ENCODE measurements at places on chromosomes 4 and X. TPM values are rescaled to one million over a fixed set of nuclear protein-coding genes. Genes with fewer than 3 reads are reported as not detected.

RIPPLY1 gene
- 0.08 TPM for polyA plus RNA-seq

SPOCK3 gene
- not detected for polyA plus RNA-seq

PSAPL1 gene
- polyA plus RNA-seq = 0.02 TPM

ACOT9 gene
- polyA plus RNA-seq = 23.7 TPM

DNA sequence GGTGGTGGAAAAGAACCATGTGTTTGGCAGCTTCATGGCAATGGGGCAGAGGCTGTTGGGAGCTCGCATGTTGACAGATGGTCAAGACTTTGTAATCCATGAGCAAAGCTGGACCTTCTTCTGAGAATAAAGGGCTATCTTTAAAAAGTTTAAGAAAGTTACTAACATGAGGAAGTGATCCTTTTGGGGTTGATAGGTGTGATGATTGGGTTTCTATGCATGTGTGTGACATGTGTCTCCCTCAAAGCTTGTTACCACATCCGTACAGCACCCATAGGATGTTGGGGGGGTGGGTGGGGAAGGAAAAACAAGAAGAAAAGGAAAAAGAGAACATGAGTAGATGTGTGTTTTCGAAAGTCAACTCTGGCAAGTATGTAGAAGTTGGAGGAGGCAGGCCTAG is 123.0 kb upstream of the TLR3 start:
- H3K4me3 ChIP-seq = no peak overlapping the region
- H3K27me3 ChIP-seq = no peaks in the 10 kb centered on the region
- no peaks in the 10 kb centered on the region for H3K4me1 ChIP-seq

- no peaks in the 10 kb centered on the region for H3K36me3 ChIP-seq
- H3K27me3 ChIP-seq = no peaks in the 10 kb centered on the region
- no peak for DNase-seq
- peaks cover 6% of the 10 kb centered on the region for H3K4me1 ChIP-seq
Observed at GRCh38 chr4:114782415-114783214, 184.0 kb downstream of the UGT8 start.

GRCh38 chr4:10504570-10505179 is 47.4 kb upstream of the ZNF518B start:
- H3K4me1 ChIP-seq = no peaks in the 10 kb centered on the region
- H3K27ac ChIP-seq = no peak overlapping the region
- H3K4me3 ChIP-seq = no peak overlapping the region
- H3K36me3 ChIP-seq = no peaks in the 10 kb centered on the region
- DNase-seq = no peak

- H3K4me3 ChIP-seq = no peak overlapping the region
- H3K36me3 ChIP-seq = no peaks in the 10 kb centered on the region
- H3K27ac ChIP-seq = no peak overlapping the region
- peaks cover 9% of the 10 kb centered on the region for H3K4me1 ChIP-seq
- no peak for DNase-seq
Observed at GRCh38 chr4:146495269-146495668, 26.5 kb downstream of the SLC10A7 start.

DNA sequence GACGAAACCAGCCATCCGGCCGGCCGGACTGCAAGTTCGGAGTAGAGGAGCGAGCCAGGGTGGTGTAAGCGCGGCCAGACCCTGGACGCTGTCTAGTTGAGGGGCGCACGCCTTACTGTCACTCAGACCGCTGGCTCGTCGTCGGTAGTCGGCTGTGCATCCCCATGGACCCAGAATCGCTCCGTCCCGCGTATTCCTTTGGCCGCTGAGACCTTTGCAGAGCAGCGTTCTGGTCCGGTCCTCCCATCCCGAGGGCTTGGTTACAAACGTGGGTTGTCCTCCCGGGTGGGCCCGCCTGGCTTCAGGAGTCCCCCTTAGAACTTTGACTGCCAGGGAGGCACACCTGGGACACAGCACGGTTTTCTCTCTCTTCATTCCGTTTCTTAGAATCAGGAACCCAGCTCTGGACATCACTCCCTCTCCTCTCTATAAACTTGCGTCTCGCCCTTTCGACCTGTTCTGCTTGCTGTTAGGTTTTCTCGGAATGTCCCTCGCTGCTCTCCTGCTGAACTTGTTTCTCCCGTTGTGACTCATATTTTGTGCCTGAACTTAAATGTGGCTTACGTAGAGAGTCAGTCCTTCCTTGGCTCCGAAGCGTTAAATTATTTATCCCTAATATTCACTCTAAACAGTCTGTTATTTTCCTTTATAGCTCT is 672 bp downstream of the PGM2 start:
- no peak for DNase-seq
- peak overlapping the region; percentile 67 for H3K4me3 ChIP-seq
- peaks cover 14% of the 10 kb centered on the region for H3K4me1 ChIP-seq
- no peaks in the 10 kb centered on the region for H3K27me3 ChIP-seq

GRCh38 chr4:57055886-57056285 is 54.3 kb downstream of the IGFBP7 start:
- H3K36me3 ChIP-seq = no peaks in the 10 kb centered on the region
- 0 out of 2 replicates have a peak overlapping the region, but pooled peaks have one; percentile 0 for H3K27ac ChIP-seq
- H3K4me3 ChIP-seq = no peak overlapping the region
- DNase-seq = peak; percentile 64
- peaks cover 12% of the 10 kb centered on the region for H3K4me1 ChIP-seq

DNA sequence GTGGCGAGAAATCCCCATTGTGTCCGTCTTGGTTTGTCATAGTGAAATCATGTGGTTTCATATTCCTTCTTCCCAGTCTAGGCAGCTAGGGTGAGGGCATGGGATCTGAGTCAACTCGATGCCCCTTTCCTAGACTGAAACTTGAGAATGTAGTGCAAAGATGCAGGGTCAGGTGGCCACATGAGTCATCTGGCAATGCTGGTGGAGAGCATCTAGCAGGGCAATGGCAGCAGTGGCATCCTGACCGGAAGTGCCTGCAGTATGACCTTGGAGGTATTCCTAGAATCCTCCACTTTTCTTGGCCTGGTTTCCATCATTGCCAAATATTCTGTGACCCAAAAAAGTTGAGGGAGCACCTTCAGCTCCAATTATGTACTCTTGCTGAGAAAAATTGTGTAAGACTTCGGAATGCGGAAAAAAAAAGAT is 39.1 kb upstream of the TMEM184C start:
- H3K4me1 ChIP-seq = no peaks in the 10 kb centered on the region
- DNase-seq = peak; percentile 11
- no peaks in the 10 kb centered on the region for H3K36me3 ChIP-seq
- peak overlapping the region; percentile 85 for H3K27ac ChIP-seq

- H3K36me3 ChIP-seq = no peaks in the 10 kb centered on the region
- no peak for DNase-seq
- H3K4me1 ChIP-seq = no peaks in the 10 kb centered on the region
- no peak overlapping the region for H3K27ac ChIP-seq
- H3K27me3 ChIP-seq = no peaks in the 10 kb centered on the region
- no peak overlapping the region for H3K4me3 ChIP-seq
Observed at GRCh38 chrX:132786217-132786616, 172.2 kb downstream of the HS6ST2 start.

DNA sequence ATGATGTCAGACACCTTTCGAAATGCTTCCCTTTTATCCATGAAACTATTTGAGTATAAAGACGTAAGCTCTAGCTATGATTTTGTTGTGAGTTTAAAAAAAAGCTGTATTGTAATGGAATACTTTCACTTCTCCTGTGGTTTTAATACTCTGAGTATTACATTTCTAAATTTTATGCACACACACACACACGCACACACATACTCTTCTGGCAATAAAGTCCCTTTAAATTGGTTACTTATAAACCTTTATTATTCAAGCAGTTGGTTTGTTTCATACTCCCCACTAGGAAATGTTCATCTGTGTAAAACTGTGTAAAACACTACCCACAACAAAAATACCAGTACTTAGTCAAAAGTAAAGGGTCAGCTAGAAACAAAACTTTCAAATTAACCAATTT is 18.2 kb downstream of the VAMP7 start:
- H3K27me3 ChIP-seq = no peaks in the 10 kb centered on the region
- H3K4me1 ChIP-seq = no peaks in the 10 kb centered on the region
- no peak for DNase-seq
- H3K36me3 ChIP-seq = peaks cover 64% of the 10 kb centered on the region
- no peak overlapping the region for H3K4me3 ChIP-seq
- no peak overlapping the region for H3K27ac ChIP-seq

DNA sequence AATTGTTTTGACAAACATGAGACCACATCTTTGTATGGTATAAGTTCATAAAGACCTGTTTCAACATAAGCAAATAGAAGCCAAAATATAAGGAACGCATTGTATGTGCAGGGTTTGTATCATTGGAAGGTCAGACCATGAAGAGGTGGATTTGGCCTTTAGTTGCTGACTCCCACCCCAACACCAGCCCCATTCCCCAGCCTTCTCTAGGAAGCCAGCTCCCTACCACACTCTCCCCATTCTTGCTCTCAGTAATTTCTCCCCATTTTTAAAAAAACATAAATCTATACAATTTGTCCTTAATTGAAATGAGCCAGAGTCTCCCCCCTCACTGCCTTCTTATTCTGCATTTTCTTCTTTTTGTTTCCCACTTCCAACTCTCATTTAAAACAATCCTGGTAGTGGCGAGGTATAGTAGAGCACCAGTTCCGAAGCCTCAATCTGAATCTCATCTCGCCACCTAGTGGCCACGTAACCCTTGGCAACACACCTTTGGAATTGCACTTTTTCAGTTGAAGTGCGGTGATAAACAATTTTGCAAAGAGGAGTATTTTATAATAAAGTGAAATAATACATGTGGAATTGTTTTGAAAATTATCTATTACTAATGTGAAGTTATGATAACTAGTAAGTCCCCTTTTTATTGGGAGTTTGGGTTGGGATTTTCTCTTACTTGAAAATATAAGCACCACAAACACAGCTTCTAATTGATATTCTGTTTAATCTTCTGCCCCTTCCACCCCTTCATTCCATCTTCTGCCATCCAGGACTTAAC is 126.6 kb downstream of the ASB9 start:
- H3K27me3 ChIP-seq = 0 out of 2 replicates have a peak, but pooled peaks cover 6% of the 10 kb centered on the region
- no peak overlapping the region for H3K27ac ChIP-seq
- no peak overlapping the region for H3K4me3 ChIP-seq

DNA sequence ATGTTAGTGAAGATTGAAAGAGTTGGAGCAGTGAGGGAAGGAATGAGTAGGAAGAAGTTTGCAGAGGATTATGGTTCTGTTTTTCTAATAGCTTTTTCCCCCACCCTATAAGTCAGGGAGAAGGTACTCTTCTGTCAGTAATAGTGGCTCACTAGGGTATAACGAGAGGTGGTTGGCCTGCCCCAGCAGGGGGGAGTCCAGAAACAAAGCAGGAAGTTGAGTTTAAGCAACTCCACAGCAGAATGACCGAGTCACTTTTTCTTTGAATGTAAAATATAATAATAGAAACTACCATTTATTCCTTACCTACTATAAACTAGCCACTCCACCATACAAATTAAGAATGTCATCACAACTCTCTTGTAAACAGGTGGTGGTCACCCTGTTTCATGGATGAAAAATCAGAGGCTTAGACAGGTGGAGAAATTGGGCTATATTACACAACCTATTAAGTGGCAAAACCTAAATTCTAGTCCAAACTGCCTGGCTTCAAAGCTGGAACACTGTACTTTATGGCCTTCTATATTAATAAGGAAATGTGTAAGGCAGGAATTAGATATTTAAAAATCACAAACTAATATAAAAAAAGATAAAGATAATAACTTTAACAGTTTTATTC is 21.9 kb downstream of the AP1AR start:
- H3K4me3 ChIP-seq = no peak overlapping the region
- H3K27me3 ChIP-seq = no peaks in the 10 kb centered on the region
- H3K27ac ChIP-seq = no peak overlapping the region
- DNase-seq = no peak
- H3K4me1 ChIP-seq = peaks cover 5% of the 10 kb centered on the region

DNA sequence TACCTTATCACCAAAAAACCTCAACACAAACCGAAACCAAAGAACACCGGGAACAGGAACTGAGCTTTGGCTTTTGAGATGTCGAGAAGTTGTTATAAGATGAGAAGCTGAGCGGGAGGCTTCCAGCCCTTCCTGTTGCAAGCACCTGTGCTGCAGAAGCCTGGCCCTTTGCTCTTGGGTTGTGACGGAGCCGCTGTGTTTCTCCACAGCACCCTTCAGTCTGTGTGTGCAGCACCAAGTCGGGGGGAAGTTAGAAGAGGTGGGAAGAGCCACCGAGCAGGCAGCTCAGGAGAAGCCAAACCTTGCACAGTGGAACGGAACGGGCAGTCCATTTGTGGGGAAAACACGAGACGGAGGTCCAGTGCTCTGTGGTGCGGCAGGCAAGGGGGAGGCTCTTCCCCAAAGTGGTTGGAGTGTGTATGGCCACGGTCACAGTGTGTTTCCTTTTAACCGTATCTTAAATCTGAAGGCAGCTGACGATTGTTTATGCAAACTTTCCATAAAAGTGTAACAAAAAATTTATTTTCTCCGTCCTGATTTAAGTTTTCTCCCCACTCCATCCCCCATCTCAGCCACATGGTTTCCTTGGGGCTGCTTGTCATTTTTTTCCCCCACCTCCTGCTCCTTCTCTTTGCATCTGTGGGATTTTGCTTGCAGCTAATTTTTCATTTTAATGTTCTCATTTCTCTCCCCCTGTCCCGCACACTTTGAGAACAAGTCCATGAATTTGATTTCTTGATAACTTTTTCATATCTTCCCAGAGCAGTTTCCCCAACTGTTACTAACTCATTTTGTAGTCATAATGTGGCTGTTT is 123.7 kb downstream of the STOX2 start:
- DNase-seq = no peak
- H3K27ac ChIP-seq = no peak overlapping the region
- H3K27me3 ChIP-seq = no peaks in the 10 kb centered on the region
- H3K4me3 ChIP-seq = no peak overlapping the region

- H3K4me1 ChIP-seq = peaks cover 36% of the 10 kb centered on the region
- no peaks in the 10 kb centered on the region for H3K27me3 ChIP-seq
- peak overlapping the region; percentile 98 for H3K27ac ChIP-seq
- peak; percentile 23 for DNase-seq
- no peaks in the 10 kb centered on the region for H3K36me3 ChIP-seq
Observed at GRCh38 chr4:139887962-139888735, 222.5 kb downstream of the MGST2 start.

GRCh38 chr4:1019729-1020470 is 8.5 kb downstream of the FGFRL1 start:
- H3K4me3 ChIP-seq = no peak overlapping the region
- no peaks in the 10 kb centered on the region for H3K36me3 ChIP-seq
- H3K4me1 ChIP-seq = no peaks in the 10 kb centered on the region
- DNase-seq = no peak
- H3K27ac ChIP-seq = no peak overlapping the region

DNA sequence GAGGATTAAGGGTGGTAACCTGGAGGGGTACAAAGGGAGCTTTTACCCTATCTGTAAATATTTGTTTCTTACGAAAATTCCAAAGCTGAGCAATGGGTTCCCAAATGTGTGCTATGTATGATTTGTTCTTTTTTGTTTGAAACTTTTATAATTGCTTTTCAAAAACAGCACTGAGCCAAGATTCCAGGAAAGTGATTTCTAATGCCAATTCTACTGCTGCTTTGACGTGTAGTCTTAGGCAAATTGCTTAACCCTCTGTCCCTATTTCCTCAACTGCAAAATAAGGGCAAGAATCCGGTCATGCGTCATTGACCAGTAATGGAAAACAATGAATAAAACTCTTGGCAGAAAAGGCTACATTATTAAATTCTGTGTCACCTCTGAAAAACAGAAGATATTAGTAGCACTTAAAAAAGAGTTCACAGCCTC is 454.7 kb downstream of the IL15 start:
- peak overlapping the region; percentile 97 for H3K27ac ChIP-seq
- H3K4me1 ChIP-seq = peaks cover 8% of the 10 kb centered on the region
